ENCODE measurements at places on chromosomes 2 and 18.

DNA sequence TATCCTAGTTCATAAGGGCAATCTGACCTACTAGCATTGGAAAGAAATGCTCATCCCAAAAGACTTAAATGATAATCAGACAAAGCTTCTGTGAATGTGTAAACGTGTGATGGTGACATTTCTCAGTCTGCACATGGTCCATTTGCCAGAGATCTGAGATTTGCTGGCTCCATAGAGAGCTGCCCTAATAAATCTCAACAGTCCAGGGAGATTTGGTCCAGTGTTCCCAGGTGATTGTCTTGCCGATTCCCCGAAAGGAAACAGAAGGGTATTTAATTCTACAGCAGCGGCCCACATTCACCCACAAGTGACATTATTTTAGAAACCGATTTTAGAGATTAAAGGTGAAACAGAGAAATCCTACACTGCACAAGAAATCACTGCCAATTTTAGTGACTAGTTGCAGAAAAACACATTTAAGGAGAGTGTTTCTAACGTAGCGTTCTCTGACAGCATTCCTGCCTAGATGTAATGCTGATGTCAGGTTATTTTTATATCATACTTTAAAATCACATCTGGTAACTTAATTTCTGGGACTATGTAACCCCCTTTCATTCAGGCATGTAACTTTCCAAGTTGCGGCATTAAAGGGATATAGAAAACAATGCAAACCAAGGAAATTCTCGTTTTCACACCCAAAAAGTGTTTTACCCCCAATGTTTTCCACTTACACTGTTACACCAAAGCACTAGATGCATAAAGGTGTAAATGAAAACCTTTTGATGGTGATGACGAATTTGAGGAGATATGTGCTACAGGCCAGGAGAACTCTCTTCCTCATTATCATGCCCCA is 231.9 kb upstream of the FN1 start:
- DNase-seq = no peak

DNA sequence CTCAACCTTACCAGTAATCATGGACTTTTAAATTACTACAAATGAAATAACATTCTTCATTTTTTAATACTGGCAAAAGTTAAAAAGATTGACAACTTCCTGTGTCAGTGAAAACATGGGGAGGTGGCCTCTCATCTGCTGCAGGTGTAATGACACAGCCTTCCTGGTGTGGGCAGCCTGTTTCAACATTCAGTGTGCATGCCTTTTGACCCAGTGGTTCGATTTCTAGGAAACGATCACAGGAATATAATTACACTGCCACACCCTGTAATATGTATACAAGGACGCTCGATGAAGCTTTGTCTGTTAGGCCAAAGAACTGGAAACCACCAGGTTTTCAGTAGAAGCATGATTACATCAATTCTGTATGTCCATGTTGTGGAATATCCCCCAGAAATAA is 68.7 kb downstream of the MTHFD2 start:
- DNase-seq = peak; percentile 69

DNA sequence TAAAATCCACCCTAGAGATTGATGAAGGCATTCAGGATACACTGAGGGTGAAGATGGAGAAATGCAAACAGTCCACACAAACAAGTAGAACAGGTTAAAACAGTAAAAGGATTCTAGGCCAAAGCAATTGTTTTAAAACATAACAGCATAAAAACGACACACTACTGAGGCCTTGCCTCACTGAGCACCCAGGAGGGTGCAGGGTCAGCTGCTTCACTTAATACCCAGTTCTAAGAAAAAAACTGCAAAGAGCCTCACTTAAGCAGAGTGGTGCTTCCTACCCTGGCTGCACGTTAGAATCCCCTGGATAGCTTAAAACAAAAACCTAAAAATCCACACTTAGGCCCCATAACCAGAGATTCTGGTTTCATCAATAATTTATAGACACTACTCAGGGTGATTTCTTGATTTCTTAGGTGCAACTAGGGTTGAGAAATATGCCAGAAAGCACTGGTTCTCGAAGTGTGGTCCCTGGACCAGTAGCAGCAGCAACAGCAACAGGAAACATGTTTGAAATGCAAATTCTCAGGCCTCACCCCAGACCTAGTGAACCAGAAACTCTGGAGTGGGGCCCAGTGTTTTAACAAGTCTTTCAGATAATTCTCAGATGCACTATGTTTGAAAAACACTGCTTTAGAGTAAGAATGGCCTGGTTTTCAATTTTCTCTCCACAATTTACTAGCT is 279.1 kb downstream of the ZEB2 start:
- no peak for DNase-seq

DNA sequence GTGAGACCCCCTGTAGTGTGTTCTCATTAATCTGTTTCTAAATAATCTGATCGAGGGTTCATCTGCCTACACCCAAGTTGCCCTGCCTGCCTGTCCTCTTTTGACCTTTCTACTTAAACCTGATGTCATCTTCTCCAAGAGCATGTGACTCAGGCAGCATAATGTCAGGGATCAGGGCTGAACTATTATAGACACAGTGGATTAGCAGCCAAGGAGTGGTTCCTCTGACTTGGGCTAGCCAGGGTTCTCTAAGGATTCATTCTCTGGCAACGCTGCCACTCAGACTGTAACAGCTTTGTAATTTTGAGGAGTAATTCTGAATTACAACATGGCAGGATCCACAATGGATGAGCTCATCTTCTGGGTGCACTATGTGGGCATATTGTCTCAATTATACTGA is 124.0 kb downstream of the MDH1 start:
- no peak for DNase-seq

DNA sequence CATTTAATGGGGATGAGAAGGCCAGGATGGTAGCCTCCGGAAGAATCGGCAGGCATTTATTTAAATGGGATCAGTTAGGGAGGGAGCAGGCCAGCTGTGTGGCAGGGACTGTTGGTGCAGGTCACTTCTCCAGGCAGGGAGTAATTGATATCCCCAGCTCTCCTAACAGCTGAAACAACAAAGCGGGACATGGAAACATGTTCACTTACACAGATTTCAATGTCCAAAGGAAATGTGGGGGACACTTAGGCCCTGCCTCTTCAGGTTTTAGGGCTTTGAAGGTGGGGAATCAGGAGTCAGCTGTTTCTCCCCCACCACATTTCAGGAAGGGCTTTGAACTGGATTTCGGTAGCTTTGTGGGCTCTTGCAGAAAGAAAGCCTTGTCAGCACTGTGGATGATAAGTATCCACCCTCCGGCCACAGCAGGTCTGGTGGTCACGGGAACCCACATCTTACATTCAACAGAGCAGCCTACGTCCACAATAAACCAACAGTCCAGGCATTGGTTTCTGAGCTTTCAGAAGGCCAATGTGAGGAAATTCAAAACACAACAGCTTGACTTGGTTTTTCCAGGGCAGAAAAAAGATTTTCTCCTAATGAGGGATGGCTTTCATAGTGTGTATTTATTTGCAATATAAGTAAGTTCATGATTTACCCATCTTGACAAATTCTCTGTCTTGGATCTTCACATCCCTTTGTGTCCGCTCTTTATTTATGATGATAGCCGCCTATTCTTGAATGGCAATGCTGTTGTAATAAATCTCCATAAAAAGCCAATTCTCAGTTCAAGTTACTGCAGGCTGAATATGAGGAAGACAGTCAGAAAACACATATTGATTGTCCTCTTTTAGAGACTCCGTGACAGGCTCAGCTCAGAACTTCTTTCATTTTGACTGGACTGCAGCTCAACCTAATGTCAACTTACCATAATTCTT is 96.6 kb upstream of the NRP2 start:
- no peak for DNase-seq

DNA sequence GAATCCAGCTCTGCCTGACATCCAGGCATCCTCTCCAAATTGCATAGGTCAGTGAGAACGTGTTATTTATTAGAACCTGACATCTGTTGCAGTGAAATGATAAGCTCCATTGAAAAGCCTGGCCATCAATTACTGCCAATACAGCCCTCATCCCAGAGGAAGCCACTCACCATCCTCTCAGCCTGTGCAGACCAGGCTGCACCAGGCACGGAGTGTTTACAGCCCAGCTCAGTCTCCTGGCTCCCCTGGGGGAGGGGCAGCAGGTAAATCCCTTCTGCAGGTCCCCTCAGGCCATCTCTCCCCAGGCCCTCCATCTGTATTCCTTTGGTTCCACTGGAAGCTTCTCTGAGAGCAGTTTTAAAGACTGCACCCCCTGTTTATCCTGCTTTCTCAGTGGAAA is 82.6 kb upstream of the FOSL2 start:
- no peak for DNase-seq

GRCh38 chr18:55404136-55404830 is 183.7 kb downstream of the TCF4 start:
- no peak for DNase-seq

- DNase-seq = no peak
Measured at GRCh38 chr18:12844391-12844790, 39.6 kb downstream of the PTPN2 start.

DNA sequence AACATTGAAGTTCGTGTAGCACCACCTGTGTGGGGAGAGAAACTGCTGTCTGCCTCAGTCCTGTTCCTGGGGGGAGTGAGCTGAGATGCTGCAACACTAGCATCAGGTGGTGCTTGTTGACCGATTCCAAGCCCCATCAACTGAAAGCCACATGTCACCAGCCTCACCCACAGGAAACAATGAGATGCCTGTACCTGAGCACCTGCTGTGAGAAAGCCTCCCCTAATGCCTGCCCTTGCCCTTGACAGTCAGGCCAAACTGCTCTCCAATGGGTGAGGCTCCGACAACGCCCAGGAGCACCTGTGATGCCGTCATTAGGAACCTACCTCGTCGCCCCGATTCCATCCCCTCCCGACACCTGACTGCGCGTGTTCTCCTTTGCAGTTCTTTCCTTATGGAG is 104.6 kb downstream of the SMC6 start:
- no peak for DNase-seq

GRCh38 chr2:170573671-170574070 is 141.5 kb upstream of the SP5 start:
- DNase-seq = no peak

DNA sequence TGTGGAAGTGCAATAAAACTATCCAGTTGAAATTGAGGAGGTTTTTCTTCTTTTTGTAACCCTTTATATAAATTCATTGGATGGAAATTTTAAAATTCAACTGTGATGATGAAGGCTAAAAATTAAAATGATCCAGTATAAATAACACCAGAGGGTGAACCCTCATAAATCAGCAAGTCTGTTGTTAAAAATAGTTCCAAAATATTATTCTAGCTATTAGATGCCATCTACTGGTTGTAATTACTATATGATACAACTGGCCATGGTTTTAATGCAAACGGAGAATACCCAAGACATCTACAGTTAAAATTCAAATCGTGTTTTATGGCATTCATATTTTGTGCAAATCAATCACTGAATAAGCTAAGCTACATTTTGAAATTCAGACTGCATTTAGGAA is 53.8 kb downstream of the TMEM200C start:
- no peak for DNase-seq

DNA sequence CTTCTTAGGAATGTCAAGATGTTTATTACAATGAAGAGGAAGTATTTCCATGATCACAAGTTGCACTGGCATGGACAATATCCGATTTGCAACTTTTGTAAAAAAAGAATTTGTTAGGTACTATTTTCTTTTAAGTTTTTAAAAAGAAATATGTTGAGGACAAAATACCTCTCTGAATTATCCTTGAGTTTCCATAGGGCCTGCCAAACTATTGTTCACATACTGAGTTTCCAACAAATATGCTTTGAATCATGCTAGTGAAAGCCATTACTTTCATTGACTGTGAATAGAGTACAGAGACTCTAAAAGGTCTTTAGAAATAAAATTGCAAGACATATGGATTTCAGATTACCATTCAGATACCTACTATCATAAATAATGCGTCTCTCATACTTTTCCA is 566.1 kb downstream of the TMEM182 start:
- no peak for DNase-seq

DNA sequence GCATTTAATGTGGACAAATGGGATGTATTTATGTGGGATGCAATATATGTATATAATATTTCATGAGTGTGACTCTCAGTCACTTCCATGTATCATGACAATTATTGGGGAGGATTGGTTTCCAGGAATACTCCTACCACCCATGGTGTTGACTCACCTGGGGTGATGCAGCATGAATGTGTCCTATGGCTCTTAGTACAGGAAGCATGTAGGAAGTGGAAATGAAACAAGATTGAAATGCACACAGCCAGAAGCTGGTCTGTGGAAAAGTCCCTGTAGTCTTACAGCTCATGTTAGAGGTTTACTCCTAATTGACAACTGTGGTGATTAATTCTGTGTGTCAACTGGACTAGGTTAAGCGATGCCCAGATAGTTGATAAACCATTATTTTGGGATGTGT is 89.3 kb upstream of the HAAO start:
- DNase-seq = peak; percentile 34

- no peak for DNase-seq
Measured at GRCh38 chr18:49020621-49021021, 69.9 kb upstream of the SMAD7 start.

DNA sequence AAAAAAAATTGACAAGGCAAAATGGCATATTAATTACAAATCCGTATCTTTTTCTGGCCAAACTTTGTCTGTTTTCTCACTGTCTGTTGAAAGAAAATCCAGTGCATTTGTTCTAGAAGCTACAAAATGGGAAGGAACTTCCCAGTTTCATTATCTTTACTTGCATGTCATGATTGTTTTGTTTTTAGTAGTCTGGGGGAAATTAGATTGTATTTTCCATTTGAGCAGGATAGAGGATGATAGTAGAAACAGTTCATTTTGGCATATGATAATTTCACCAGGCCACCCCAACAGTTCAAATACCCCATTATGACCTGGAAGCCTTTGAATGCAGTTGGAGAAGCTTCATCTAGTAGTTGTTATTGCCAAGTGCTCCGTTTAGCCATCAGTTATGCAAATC is 77.5 kb upstream of the RANBP2 start:
- DNase-seq = no peak
